ENCODE measurements at places on chromosomes 5 and 9.
A peak's percentile ranks its signal among the peaks of the same experiment; 100 is the strongest.

DNA sequence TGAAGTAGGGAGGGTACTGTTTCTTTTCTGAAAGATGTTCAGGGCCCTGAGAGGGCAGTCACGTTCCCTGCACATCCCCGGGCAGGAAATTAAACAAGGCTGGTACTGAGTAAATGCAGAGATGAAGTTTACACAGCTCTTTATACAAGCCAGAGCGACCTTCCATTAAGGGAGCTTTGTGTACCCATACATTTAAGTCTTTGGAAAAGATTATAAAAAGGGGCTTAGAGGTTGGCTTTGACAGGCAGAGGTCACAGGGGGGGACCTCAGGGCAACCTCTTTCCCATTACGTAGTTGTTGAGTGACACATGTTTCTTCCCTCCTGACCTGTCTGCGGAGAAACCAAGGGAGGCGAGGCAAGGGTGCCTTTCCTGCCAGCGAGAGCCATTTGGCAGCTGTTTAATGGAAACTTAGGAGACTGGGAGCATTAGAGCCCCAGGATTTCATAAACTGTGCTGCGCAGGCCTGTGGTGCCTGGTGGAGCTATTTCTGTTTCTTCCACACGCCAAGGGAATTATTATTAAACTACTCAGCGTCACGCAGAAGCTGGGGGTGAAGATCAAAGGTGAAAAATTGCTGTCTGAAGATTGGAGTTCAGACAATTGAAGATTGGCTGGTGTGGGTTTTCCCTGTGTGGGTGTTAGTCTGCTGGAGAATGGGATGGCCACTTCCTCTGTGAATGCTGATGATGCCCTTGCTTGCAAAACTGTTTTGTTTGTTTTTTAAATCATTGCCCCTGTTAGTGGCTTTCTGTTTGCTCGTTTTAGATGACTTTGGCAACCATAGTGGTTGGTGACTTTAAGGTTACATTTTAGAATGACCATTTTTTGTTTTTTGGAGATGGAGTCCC, 3.2 kb upstream of the SMIM32 start:
- no peak for DNase-seq

DNA sequence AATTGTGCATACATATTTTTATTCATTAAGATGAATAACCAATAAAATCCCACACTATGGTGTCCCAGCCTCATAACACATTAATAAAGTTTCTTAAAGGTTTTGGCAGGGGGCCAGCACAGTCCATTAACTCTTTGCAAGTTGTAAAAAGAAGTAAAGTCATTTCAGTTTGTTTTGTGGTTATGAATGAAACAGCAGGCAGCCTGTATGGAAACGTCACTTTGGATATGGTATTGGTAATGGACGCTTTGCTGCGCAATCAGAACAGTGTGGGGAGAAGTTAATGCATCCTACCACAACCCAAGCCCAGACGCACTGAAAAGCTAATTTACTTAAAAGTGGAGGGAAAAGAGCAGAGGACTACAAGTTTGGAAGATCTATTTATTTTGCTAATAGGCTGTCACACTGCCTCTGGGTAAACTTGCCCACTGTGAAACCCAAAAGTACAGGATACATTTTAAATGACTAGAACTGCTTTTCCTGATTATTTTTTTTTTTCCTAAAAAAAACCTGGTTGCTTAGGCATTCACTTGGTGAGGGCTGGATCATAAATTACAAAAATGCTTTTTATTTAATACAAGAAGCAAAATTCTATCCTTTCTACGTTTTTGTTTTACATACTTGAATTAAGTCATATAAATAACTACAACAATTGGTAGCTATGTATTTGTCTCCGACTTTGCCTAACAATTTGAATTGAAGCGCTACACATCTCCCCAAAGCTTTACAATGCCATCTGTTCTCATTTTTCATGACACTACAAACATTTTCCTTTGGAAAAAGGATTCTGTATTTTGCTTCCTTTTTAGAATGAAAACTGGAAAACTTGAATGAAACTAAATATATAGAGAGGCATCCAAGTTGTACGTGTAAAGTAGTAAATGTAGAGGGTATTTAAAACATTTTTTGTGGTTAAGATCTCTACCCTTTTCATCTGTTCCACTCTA, 104.3 kb downstream of the NFIB start:
- no peak for DNase-seq

- no peak for DNase-seq
These were observed 8.4 kb upstream of the RANBP3L start for GRCh38 chr5:36310138-36310537.

- peak; percentile 11 for DNase-seq
These were observed 758.5 kb upstream of the EDIL3 start for GRCh38 chr5:85143138-85143537.

DNA sequence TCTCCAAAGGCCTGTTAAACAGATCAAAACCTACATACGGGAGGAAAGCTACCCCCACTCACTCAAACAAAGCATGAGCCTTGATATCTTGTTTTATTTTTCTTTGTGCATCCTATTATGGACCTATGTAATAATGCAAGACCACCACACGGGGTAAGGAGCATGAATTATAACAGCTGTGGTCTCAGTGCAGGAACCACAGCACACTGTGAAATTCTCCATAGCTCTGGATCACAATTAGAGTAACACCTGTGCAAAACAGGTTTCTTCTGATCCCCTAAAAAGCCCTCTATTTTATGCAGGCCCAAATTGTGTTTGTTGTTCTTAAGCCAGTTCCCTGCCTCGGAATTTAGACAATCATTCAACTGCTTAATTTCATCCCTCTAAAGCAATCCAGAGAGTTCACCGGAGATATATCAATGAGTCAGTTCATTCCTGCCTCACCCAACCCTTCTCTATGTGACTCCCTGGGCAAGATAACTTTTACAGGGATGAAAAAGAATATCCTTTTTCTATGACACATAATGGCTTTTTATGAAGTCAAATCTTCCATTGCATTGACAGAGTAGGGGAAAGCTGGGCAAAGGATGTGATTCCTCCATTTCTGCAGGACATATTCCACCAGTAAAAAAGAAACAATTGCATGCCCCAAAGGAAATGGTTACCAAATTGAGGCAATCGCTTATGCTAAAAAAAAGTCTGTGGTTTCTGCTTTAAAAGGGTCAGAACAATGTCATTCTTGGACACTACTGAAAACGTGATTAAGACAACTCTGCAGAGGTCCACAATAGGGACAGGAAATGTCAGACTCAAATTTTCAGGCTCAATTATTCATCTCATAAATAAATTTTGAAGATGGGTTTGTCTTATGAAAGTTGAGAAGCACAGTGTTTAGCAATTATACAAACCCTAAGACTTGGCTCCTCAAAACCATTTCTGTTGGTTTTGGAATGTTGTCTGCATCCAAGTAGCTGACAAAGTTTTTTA, 41.6 kb upstream of the FST start:
- DNase-seq = no peak

DNA sequence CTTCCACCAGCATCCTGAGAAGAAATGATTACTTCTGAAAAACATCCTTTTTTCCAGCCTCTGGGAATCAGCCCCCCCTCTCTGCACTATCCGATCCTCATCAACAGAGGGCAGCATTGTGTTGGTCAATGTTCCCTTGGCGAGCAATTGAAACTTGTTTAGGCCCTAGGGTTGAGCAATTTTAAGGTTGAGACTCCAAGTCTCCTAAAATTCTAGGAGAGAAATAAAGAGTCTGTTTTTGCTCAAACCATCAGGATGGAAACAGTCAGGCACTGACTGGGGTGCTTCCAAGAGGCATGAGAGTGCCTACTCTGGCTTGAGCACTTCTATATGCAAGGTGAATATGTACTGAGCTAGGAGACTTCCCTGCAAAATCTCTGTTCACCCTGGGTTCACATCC, 12.4 kb upstream of the CYFIP2 start:
- no peak for DNase-seq

DNA sequence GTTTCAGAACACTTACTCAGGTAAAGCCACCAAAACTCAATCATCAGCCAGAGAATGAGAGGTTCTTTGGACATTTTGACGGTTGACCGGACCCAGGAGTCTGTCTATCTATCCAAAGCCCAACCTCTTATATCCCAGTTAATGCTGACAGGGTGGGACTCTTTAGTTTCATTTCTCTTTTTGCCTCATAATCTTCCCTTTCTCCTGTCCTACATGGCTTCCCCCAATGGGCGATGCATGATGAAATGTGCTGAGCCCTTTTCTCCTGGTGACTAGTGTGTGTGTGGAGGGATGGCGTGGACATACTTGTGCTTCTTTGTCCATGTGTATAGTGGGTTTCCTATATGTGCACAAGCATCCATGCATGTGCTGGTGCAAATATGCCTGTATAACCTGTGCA, at the start of gene TIMD4:
Gene TIMD4 (minus strand): TSS at position 102 of the 400 bp plus-strand sequence. CDS start 28 bp downstream, at position 74.
- DNase-seq = no peak

GRCh38 chr9:108534741-108535140, 321.0 kb downstream of the ACTL7B start:
- DNase-seq = no peak

GRCh38 chr5:81288021-81288433, 13.4 kb upstream of the ZCCHC9 start:
- no peak for DNase-seq

DNA sequence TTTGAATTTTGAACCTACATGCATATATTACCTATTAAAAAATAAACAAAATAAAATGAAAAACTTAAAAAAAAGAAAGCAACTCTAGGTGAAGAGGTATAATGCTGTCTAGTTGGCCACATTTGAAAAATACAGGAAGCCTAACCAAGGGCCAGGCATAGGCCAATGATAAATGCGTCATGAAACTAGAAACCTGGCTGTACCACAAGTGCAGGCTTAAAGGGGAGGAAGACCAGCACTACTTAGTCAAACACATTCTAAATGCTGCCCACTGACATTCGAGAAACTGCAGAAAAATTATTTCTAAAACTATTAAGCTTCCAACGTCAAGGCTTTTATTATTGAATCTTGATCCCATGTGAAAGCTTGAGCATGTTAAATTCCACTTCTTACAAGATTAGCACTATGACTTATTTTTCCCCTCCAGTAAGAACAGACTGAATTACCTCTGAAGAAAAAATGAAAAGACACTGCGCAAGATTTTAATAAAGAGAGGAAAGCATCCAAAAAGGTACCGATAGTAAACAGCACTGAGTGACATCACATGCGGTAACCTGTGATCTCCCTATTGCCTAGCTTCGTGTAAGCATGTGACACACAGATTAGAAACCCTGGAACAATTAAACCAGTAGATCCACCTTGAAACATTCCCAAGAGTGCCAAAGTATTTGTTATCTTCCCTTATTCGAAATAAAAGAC, 16.2 kb downstream of the CDC14B start:
- DNase-seq = no peak

DNA sequence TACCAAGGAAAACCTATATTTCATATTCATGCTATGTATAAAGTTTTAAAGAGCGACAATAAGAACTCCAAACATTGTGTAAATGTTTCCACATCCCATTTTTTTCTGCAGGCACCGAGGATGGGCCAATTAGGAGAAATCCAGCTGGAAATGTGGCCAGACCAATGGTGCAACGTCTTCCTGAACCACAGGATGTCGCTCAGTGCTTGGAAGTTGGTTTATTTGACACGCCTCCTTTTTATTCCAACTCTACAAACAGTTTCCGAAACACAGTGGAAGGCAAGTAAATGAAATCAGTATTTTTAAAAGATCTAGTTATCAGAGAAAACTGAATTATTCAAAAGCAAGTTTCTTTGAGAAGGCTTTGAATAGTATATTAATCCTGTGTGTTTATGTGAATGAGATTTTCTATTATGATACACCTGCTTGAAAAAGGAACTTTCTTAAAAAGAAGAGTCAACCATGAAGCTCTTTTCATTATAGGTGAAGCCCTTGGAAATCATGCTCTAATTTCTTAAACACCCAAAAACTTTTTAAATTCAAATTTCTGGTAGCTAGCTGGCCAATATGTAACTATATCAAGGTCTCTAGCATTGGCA, 9.1 kb downstream of the TYRP1 start:
- DNase-seq = no peak

DNA sequence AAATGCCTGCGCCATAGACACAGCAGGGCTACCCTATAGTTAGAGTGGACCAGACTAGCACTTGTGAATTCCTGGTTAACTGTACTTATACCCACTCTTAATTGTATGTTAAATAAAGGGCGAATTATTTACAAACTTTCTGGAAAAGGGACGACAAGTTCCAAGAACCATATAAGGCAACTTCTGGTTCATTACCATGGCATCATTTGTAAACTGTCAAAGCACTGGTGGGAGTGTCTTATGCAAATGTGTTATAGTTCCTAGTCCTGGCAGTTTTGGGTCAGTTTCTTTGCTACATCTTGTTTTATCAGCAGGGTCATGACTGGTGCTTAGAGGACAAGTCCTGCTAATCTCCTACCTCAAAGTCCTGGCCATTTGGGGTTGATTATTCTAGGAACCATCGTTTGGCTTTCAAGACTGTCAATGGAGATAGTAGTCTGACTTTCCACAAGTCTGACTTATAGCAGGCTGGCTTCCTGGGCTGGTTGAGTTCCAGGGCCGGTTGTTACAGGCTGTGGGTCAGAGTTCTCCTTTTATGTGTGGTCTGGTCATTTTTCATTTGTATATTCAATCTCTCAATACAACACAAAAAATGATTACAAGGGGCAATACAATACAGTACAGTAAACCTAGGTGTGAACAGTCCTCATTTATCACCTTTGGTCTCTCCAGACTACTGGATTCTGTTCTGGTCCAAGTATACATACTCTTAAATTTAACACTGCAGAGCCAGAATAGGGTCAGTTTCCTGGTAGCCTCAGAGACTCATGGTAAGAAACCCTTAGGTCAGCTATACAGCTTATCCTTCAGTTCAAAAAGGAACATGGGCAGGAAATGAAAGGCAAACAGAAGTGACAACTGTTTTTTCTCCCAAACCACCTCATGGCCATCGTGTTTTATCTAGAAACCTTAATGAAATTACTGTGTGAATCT, 8.3 kb upstream of the CFAP95 start:
- no peak for DNase-seq

DNA sequence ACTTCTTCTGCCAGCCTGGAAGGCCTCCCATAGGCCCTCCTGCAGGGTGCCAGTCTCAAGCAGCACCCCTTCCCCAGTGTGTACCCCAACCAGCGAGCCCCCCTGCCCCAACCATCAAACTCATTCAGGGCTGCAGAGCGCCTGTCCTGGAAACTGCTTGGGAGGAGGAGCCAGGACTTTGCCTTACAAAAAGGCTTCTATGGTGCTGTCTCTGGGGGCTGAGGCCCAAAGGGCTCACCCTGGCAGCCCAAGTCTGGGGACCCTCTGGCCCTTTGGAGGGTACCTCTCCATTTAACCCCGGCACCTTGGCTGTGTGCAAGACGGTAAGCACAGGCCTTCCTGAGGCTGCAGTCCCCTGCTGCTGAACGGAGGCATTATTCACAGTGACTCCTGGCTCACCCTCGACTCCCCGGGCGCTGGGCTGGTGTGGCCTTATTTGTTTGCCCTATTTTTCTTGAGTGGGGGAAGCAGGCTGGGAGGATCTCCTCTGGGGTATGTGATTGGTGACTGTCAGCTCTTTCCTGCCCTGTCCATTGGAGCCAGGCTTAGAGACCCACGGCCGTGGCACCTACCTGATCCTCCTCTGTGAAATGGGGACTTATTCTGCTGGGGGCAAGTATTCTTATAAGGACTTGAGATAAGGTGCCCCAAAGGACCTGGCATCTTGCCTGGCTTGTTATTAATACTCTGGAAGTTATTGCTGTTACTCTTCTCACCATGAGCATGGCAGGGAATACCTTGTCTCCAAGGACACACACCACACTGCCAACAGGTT, 5.8 kb downstream of the LMX1B start:
- DNase-seq = no peak

- no peak for DNase-seq
These were observed 763 bp downstream of the FGD3 start for GRCh38 chr9:92948038-92948534.

Measured in NCI-H510A (cell line).